ENCODE measurements at places on chromosomes 5 and 9.

DNA sequence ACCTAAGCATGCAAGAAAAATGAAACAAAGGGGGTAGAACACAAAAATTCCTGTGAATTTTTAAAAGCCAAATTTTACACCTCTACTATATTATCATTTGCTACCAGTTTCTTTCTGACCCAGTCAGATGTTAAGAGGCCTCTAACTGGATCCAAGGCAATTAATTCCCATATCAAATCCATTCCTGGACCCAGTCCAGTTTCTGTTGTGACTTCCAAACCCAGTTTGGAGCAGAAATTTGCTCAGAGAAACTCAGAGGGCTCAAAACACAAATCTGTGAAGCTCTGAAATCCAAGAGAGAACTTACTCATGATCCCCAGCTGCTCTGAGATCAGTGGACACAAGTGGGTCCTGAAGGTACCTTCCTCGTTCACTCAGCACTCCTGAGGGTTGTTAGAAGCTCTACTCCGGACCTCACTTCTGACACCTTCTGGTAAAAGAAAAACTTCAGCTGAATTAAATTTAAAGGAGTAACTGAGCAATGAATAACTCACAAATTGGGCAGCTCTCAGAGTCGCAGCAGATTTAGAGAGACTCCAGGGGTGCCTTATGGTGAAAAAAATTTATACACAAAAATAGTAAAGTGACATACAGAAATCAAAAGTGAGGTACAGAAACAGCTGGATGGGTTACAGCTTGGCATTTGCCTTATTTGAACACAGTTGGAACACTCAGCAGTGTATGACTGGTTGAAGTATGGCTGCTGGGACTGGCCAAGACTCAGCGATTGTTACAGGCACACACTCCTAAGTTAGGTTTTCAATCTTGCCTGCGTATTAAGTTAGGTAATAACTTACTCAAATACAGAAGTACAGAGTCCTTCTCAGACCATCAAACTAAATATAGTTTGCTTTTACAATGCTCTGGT, 32.4 kb downstream of the INSL4 start:
- no peak for DNase-seq

DNA sequence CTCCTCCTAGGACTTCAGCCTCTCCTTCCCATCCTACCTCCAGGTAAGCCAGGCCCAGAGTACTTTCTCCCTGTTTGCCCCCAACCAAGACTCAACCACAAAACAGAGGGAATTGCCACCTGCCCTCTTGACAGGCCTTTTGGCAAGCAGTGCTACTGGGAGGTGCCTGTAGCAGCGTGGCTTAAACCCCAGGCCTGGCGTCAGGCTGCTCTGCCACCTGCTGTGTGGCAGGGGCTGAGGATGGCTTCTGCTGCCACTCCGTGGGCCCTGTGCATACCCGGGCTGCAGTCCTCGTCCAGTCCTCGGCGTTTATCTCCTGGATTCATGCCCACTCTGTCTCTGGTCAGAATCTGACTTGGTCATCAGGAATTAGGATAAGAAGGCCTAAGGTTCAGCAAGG, 163.1 kb downstream of the PAX5 start:
- no peak for DNase-seq

- DNase-seq = no peak
These were observed 2.9 kb downstream of the HTR1A start for GRCh38 chr5:63959177-63959982.

- no peak for DNase-seq
These were observed 3.4 kb upstream of the FLT4 start for GRCh38 chr5:180652771-180653170.

- no peak for DNase-seq
These were observed 57.8 kb upstream of the FBXL7 start for GRCh38 chr5:15442193-15442570.

DNA sequence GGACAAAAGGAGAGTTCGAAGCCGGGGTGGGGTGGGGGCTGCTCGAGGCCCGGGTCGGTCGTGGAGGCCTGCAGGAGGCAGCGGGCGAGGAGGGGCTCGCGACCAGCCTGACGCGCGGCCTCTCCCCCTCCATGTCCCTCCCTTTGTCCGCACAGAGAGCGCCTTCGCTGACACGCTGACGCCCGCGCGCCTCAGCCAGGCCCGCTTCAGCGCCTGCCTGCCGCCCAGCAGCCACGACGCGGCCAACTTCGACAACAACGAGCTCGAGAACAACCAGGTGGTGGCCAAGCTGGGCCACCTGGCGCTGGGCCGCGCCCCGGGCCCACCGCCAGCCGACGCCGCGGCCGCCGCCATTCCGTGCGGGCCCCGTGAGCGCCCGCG, 42.2 kb downstream of the NEURL1B start:
- no peak for DNase-seq

DNA sequence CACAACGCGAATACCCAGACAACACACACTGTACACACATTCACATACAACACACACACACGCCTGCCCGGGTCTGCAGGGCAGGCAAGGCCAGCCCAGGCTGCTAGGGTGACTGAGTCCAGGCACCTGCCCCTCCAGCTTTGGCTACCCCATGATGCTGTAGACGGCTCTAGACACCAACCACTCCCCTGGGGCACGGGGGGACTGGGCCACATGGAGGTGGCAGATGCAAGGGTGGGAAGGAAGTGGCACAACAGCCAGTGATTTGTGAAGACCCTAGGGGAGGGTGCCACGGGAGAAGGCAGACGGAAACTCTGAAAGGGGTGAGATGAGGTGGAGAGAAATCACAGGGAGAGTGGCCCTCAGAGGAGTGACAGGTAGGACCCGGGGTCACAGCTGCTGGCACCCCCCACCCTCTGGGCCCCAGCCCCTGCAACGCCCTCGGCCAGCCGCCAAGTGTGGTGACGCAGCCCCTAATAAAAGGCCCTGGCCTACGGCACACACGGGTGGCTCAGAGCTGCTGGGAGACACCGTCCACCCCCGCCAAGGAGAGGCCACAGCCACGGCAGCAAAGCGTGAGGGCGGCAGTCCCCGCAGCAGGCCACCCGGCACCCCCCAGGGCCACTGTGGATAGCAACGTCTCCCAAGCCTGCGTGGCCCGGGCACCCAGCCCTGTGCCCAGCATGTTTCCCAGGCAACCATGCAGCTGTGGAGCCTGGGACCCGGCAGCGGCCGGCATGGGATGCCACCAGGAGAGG, 6.6 kb upstream of the CCDC187 start:
- DNase-seq = no peak

DNA sequence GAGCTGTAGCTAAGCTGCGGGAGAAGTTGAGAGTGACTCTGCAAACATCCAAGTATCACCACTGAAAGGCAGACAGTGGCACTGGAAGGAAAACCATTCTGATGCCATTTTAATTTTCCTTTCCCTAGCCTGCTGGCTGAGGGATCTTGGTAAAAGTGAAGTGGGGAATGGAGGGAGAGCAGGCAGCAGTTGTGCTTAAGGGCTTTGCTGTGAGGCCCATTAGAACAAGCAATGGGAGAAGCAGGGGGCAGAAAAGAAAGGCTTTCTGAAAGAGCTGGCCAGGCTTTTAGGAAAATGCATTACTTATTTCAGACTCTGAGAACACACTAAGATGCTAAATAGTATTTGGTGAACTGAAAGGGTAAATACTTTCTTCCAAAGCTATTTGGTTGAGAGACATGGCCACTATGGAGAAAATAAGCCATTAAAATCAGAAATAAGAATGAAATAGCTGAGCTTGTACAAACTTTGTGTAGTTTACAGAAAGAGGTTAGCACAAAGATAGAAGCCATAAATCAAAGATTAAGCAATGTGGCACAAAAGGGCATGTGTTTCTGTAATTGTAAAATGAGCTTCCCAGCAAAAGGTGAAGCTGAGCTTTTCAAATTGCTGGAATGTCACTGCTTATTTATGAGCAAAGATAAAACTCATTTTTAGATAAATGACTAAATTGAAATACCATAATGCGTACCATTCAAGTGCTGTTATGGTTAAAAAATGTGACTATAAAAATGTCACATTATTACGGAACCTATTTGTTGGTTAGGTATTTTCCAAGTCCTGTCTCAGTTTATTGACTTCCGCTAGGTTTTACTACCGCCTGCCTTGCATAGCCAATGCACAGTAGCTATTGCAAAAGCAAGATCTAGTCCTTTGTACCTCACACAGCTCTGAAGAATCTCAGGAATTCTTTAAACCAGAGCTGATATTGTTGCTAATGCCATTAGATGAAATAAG, 20.8 kb downstream of the SNCAIP start:
- DNase-seq = no peak

- DNase-seq = no peak
These were observed 48.5 kb downstream of the SLC22A5 start for GRCh38 chr5:132417889-132418485.

DNA sequence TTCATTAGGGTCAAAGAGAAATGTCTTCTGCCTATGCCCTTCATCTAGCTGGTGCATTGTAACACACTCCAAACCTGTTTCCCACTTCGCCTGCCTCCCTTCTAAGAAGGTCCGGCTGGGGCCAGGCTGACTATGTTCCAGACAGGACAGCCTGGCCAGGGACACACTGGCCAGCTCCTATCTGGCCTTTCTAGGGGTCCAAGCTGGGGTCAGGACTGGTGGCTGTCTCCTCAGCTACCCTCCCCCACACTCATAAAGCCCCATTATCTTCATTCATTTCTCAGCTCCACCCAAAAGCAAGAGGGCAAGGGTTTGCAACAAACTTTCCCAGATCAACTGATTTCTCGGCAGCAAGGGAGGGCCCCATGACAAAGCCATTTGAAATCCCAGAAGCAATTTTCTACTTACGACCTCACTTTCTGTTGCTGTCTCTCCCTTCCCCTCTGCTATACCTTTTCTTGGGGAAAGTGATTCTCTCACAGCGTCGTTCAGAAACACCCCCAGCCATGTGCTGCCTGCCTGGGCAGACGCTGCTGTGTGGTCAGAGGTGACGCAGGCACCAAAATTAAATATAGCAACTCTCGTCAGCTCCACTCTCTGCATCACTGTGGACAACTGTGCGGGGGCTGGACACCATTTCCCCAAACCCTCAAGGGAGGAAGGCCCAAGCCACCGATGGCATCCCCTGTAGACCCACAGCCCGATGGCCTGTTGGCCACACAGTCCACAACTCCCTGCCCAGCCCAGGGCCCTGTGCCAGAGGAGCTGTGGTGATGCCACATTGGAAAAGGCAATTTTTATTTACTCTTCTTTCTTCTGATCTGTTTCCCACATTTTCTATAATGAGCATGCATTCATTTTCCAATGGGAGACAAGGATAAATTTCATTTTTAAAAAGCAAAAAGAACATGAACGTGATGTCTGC, 6.1 kb downstream of the IL13 start:
- no peak for DNase-seq

DNA sequence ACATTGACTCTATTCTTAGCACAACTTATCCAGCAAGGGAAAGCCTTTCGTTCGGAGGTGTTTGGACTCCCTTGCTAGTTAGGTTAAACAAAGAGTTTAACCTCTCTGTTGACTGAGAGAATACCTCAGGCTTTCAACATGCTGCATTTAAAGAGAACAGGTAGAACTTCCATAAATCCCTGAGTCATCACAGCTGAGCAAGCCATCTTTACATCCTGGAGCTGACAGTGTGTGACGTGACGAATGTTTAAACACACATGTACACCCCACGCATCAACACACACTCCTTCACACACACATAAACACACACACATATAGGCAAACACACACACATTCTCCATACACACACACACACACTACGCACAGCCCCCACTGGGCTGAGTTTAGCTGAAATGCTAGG, 152.8 kb downstream of the ADAMTS12 start:
- DNase-seq = no peak

- DNase-seq = no peak
These were observed 66.7 kb downstream of the IL6ST start for GRCh38 chr5:55927861-55928655.

DNA sequence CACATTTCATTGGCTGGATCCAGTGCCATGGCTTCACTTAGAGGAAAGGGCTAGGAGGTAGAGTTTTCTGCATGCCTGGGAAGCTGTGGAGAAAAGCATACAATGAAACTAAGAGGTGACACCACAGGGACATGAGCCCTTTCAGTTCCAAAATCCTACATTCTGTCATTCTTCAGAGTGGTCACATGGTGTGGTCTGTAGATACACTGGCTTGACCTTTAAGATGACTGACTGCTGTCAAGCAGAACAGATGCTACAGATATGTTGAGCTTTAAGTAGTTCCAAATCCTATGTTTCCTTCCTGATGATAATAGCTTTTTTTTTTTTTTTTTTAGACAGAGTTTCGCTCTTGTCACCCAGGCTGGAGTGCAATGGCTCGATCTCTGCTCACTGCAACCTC, 26.2 kb downstream of the DMRT3 start:
- no peak for DNase-seq

DNA sequence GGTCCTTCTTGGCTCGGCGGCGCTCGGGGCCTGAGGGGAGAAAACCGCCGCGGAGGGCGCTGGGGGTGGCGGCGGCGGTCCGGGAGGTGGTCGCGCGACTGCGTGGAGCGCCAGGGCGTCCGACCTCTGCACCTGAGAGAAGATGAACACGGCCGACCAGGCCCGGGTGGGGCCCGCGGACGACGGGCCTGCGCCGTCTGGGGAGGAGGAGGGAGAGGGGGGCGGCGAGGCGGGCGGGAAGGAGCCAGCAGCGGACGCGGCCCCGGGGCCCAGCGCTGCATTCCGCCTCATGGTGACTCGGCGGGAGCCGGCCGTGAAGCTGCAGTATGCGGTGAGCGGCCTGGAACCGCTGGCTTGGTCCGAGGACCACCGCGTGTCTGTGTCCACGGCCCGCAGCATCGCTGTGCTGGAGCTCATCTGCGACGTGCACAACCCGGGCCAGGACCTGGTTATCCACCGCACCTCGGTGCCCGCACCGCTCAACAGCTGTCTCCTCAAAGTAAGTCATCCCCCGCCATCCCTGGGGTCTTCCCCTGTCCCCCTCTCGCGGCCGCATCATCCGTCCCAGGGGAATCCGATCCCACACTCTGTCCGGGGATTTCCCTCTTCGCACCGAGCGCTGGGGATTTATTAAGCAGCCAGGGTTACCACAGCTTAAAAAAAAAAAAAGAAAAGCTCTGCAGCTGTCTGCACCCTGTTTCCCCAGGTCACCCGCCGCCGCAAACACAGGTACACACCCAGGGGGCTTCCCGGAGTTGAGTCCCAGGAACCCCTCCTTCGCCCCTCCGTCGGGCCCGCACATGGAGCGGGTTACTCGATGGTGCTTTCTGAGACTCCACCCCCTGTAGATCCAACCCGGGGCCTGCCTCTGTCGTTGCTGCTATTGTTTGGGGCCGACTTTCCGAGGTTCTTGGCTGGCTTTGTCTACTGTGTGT, at the start of gene GTF3C4:
GTF3C4 (plus strand) TSS at position 8 of the 935 bp plus-strand sequence; CDS start at position 143, 135 bp downstream.
- DNase-seq = no peak

DNA sequence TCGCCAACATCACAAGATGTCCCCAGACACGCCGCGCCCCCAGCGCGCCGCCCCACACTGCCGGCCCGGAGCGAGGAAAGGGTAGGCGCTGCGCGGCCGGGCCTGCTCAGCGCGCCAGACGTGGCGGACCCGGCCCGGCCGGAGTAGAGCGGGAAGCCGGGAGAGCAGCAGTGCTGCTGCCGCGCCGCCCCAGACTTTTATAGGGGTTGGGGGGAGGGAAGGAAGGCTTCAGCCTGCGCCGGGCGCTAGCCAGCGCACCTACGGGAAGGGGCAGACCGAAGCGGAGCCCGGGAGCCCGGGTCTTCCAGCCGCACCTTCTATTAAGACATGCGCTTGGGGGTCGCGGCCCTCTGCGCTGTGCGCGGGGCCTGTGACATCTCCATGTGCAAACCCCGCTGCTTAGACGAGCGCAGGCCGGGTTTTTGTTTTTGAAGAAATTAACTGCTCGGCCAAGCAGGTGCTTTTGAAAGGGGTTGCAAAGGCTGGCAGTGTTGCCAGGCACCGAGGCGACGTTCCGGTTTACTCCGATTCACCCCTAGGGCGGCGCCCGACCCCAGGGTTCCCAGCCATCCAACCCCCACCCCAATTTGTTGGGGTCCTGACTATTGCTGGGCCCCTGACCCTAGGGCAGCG, 353 bp upstream of the PAX5 start:
- DNase-seq = no peak

GRCh38 chr9:133315997-133316396, 20.0 kb downstream of the SURF6 start:
- DNase-seq = no peak
